ENCODE measurements at places on chromosomes 3 and 15.
A peak's percentile ranks its signal among the peaks of the same experiment; 100 is the strongest.

DNA sequence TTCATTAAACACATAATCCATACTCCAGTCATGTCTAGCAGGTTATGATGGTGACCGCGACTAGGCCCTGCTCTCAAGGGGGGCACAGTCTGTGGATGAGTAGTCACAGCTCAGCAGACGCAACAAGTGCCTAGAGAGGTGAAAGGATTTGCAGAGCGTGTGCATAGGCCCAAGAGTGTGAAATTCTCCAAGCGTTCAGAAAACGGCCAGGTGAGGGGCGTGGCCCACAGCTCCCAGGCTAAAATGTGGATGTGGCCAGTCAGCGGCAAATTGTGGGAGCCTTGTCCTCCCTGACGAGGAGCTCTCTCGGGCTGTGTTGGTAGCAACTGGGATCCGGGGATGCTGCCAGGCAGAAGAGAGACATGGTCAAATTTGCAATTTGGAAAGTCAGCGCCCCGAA, 46.4 kb upstream of the TSEN2 start:
- H3K4me1 ChIP-seq: no peaks in the 10 kb centered on the region
- DNase-seq: no peak
- no peaks in the 10 kb centered on the region for H3K36me3 ChIP-seq
- no peak overlapping the region for H3K4me3 ChIP-seq
- no peaks in the 10 kb centered on the region for H3K27me3 ChIP-seq
- no peak overlapping the region for H3K27ac ChIP-seq

DNA sequence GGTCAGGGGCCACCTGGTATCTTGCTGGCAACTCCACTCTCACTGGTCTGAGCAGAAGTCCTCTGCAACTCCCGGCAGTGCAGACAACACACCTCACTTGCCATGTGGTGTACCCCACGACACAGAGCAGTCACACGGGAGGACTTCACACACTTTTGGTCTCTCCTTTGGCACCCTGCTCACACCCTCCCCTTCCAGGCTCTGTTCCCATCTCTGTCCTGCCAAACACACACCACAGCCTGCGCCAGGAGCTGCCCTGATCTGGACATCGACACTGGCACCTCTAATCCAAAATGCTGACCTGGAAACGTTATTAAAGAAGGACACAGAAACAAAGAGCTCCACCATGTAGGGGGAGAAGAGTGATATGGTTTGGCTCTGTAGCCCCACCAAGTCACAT, 57.2 kb downstream of the SLC41A3 start:
- no peaks in the 10 kb centered on the region for H3K27me3 ChIP-seq
- no peak overlapping the region for H3K4me3 ChIP-seq
- H3K4me1 ChIP-seq: no peaks in the 10 kb centered on the region
- DNase-seq: no peak
- no peak overlapping the region for H3K27ac ChIP-seq

DNA sequence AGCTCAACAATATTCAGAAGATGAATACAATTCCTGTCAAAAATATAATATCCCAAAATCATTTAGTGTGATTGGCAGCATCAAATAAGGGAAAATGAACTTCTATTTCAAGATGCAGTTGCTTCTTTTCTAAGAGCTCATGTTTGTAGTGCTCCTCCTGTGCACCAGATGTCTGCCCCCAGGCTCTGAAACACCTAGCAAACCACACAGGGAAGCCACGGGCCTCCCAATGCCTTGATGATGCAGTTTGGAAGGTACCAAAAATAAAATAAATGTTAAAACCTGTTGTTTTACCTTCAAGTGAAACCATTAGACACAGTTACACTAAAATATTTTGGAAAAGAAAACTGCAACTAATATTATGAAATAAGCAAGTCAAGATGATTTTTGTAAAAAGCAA, 22.2 kb downstream of the CFAP20DC start:
- H3K27me3 ChIP-seq: no peaks in the 10 kb centered on the region
- no peak for DNase-seq
- no peaks in the 10 kb centered on the region for H3K4me1 ChIP-seq
- H3K4me3 ChIP-seq: no peak overlapping the region
- no peak overlapping the region for H3K27ac ChIP-seq

GRCh38 chr15:36599620-36600433, 20.4 kb downstream of the CDIN1 start:
- H3K4me3 ChIP-seq: no peak overlapping the region
- no peak overlapping the region for H3K27ac ChIP-seq

DNA sequence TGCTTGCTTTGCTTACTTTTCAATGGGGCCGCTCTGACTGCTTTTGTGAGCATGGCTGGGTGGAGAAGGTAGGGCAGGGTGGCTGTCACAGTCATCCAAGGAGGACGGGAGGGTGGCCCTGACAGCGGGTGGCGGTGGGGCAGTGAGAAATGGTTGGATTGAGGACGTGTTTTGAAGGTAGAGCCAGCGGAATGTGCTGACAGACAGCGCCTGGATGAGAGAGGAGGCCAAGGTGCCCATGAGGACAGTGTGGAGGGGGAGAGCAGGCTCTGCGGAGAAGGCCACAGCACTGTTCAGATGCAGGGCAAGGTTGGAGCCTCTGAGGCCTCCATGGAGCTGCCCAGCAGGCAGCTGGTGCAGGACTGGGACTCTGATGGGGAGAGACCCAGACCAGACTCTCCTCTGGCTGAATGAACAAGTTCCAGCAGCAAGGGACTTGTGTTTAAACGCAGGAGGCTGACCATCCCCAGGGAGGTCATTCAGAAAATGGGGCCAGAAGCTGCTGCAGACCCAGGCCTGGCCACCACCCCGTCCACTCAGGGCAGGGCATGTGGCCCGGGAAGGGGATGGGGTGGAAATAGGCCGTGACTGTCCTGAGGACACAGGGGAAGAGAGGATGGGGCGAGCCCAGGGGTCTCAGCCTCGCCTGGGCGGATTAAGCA, 120.3 kb upstream of the PRR20G start:
- no peaks in the 10 kb centered on the region for H3K36me3 ChIP-seq
- H3K27me3 ChIP-seq: no peaks in the 10 kb centered on the region
- H3K4me3 ChIP-seq: no peak overlapping the region

DNA sequence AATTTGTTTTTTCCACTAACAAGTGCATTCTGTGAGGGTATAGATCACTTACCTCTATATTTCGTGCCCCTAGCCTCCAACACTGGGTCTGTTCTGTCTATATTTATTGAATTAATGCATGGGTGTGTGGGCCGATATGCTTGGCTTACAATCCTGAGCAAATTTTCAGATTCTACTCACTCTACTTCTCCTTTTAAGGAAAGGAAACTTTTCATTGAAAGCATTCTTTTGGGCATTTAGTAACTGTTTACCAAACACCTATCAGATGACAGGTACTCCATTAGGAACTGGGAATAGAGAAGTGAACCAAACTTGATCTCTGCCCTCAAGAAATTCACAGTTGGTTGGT, 60.5 kb downstream of the TLE3 start:
- H3K36me3 ChIP-seq: no peaks in the 10 kb centered on the region
- no peak overlapping the region for H3K27ac ChIP-seq
- no peak for DNase-seq
- H3K4me3 ChIP-seq: no peak overlapping the region
- H3K27me3 ChIP-seq: no peaks in the 10 kb centered on the region

DNA sequence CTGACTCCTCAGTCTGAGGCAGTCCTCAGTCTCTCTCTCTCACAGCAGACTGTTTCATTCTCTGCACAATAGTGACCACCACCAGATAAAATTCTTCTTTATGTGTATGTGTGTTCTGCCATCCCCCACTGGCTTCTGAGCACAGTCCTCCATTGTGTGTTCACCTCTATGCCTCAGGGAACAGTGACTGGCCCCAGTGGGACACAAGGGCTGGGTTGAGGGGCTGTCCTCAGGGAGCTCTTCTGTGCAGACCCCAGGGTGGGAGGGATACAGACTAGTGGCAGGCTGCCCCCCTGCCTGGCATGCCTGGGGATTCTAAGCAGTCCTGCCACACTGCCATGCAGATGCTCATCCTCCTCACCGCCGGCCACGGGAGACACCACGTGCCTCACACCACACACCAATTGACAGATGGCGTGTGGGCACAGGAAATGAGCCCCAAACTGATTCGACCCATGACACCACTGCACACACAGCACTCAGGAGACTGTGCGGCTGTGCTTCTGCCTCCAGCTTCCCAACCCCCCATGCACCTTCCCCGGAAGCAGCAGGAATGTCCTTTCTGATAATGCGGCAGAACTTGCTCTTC, 237.6 kb upstream of the CHRNA7 start:
- DNase-seq: no peak
- no peak overlapping the region for H3K27ac ChIP-seq
- no peaks in the 10 kb centered on the region for H3K27me3 ChIP-seq

GRCh38 chr15:90563463-90563862, 33.7 kb downstream of the CRTC3 start:
- peaks cover 7% of the 10 kb centered on the region for H3K4me1 ChIP-seq
- H3K4me3 ChIP-seq: no peak overlapping the region
- no peaks in the 10 kb centered on the region for H3K27me3 ChIP-seq
- peak overlapping the region; percentile 33 for H3K27ac ChIP-seq
- DNase-seq: no peak

DNA sequence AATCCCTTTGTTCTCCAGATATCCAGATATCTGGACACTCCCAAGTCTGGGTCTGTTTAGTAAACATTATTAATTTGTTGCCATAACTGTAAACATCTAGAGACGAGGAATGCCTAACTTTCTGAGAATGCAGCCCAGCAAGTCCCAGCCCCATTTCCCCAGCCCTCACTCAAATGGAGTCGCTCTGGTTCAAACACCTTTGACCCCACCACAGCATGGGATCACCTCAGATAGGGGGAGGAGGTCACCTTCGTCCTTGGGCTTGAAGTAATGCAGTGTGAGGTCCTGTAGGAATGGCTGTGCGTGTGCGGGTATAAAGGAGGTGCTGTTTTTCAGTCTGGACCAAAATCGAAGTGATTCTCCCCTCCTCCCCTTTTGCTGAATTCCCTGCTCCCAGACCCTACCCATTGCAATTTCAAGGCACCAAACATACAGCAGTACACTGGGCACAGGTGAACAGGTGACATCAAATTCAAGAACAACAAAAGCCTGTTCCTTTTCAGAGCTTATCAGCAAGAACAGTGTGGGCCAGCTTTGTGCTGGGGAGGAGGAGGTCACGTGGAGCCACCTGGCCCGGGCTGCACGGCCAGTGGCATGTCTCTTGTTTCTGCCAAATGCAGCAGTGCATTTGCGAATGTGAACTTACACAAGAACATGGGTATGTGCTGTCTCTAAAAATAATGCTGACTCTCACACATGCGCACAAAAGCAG, 57.5 kb upstream of the TRPM1 start:
- H3K36me3 ChIP-seq: no peaks in the 10 kb centered on the region
- no peak overlapping the region for H3K4me3 ChIP-seq
- no peaks in the 10 kb centered on the region for H3K27me3 ChIP-seq
- H3K4me1 ChIP-seq: no peaks in the 10 kb centered on the region
- H3K27ac ChIP-seq: no peak overlapping the region

DNA sequence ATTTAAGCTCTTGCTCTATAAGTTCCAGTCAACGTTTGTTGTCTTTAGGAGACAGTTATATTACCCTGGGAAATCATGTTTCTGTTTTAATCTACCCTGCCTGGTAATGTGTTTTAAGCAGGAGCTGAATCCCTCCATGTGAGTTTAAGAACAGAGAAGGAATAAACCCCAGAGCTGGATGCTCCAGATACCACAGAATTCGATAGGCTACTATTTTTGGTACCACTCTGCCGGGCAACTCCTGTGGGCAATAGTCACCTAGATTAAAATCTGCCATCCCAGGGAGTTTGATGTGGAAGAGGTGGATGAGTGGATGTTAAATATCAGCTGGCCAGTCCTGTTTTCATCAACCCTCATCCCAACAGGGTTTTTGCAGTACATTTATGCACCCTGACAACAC, 20.4 kb downstream of the NUDT16 start:
- no peak for DNase-seq
- H3K36me3 ChIP-seq: no peaks in the 10 kb centered on the region
- peak overlapping the region; percentile 44 for H3K27ac ChIP-seq
- H3K27me3 ChIP-seq: no peaks in the 10 kb centered on the region
- no peaks in the 10 kb centered on the region for H3K4me1 ChIP-seq

DNA sequence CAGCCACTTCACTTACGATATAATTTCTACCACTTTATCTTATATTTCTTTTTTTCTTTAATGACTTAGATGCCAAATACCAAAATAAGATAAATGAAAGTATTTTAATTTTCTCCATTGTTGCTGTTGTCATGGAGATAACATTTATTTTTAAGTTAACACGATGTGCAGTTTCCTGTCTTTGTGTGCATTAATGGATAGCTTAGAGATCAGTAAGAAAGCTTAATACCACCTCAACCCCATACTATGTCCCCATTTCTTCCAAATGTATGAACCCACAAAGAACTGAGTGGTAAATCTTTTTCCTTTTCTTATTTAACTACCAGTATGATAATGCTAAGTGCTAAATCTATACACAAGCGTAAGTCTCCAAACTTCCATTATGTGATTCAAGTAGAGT, 17.1 kb downstream of the PCNP start:
- H3K27me3 ChIP-seq: no peaks in the 10 kb centered on the region
- no peak for DNase-seq
- H3K36me3 ChIP-seq: no peaks in the 10 kb centered on the region
- H3K4me1 ChIP-seq: no peaks in the 10 kb centered on the region
- H3K4me3 ChIP-seq: no peak overlapping the region
- H3K27ac ChIP-seq: no peak overlapping the region

- no peaks in the 10 kb centered on the region for H3K27me3 ChIP-seq
- H3K4me3 ChIP-seq: no peak overlapping the region
- no peak for DNase-seq
- H3K36me3 ChIP-seq: no peaks in the 10 kb centered on the region
- no peak overlapping the region for H3K27ac ChIP-seq
- no peaks in the 10 kb centered on the region for H3K4me1 ChIP-seq
Observed at GRCh38 chr15:97998307-97999071, 38.0 kb downstream of the ARRDC4 start.

DNA sequence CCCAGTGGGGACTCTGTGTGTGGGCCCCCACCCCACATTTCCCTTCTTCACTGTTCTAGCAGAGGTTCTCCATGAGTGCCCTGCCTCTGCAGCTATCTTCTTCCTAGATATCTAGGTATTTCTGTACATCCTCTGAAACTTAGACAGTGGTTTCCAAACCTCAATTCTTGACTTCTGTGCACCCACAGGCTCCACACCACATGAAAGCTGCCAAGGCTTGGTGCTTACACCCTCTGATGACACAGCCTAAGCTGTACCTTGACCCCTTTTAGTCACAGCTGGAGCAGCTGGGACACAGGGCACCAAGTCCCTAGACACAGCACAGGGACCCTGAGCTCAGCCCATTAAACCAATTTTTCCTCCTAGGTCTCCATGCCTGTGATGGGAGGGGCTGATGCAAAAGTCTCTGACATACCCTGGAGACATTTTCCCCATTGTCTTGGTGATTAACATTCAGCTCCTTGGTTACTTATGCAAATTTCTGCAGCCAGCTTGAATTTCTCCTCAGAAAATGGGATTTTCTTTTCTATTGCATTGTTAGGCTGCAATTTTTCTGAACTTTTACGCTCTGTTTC, 304.5 kb downstream of the OTOL1 start:
- no peak overlapping the region for H3K27ac ChIP-seq
- no peak overlapping the region for H3K4me3 ChIP-seq
- no peaks in the 10 kb centered on the region for H3K4me1 ChIP-seq

- no peaks in the 10 kb centered on the region for H3K27me3 ChIP-seq
- H3K36me3 ChIP-seq: no peaks in the 10 kb centered on the region
- no peak for DNase-seq
- no peak overlapping the region for H3K4me3 ChIP-seq
Observed at GRCh38 chr3:153172796-153173757, 11.1 kb downstream of the RAP2B start.
